ENCODE measurements at places on chromosomes 11 and 22.

GRCh38 chr11:13134886-13135285, 125.8 kb downstream of the RASSF10 start:
- DNase-seq, result peak; percentile 36

DNA sequence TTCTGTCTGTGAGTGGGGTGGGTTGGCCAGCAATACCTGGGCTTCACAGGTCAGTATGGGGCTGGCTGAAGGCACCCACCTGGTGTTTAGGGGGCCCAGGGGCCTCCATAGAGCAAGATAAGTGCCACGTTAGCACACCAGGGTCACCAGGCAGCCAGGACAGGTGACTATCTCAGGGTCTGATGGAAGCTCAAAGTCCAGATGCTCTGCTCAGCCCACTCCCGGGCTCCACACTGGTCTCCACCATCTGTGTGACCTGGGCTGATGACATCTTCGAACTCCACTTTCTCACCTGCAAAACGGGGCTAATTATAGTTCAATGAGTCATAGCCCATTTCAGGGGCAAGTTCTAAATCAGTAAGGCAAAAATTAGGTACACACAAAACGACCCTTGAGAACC, 39.4 kb upstream of the PRDM11 start:
- no peak for DNase-seq

DNA sequence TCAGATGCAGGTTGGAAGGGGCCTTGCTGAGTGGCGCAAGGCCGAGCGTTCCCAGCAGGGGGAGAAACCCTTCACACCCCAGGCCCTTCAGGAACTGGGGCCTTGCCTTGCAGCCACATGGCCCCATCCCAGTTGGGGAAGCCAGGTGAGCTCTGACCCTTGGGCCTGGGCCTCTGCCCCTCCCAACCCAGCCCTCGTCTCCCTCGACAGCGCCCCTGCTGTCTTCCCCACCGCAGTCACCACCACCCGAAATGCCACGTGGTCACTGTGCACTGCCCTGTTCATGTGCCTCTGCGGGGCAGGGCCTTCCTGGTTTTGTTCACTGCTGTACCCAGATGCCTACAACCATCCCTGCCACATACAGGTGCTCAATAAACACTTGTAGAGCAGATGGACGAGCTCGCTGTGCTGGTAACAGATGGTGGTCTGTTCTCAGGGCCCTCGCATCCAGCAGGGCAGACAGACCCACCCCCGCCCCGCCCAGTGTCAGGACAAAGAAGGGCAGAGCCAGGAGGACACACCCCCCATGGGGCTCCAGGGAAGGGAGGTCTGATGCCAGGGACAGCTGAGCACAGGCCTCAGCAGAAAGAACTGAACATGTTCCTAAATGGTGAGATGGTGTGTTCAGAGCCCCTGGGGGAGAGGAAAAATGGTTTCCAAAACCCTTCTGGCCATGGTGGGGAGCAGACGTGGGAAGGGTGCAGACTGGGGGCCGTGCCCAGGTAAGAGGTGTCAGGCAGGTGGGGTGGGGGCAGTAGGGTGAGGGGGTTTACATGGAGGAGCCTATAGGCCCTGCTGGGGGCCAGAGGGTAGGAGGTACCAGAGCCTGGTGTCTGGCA, 3.7 kb downstream of the POLR2L start:
- no peak for DNase-seq

- peak; percentile 30 for DNase-seq
These were observed 12.1 kb downstream of the SPATA19 start for GRCh38 chr11:133832991-133833897.

DNA sequence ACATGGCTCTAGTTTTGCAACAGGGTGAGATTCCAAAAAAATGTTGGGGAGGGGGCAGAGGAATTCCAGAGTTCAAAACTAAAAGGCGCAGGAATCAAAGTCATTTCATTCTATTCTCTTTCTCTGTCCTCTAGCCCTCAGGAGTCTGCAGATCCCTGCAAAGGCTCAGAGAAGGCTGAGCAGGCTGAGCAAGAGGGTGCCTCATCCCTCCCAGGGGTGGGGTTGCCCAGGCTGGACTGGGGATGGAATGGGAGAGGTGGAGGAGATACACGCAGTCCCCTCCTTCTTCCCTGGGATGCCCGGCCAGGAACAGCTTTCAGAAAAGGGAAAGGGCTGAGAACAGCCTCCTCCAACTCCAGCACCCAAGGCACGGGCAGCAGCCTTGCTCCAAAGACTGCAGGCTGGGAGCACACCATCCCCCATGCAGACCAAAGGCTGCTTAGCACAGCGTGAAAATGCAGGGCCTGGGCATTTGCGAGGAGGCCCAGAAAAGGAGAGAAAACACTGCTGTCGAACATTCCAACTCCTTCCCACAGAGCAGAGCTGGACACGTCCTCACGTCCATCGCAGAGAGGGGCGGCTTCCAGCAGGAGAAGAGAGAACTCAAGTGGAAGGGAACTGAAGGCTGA, 51.8 kb downstream of the MN1 start:
- no peak for DNase-seq

DNA sequence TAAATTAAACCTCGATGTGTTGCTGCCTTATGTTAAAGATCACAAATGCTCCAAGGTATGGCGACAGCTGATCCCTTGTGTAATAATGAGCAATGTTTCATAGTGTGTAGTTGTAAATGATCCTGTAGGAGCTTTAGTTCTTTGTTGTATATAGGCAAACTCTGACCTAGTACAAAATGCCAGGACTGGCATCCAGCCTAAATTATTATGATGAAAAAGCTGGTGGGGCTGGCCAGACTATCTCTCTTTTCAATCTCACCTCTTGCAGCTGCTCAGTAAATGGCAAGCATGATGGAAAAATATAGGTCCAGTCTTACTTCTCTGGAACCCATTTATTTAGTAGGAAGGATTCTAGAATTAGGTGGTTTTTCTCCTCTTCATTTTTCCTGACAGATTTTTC, 345.1 kb upstream of the C11orf87 start:
- DNase-seq, result no peak
